ENCODE measurements at places on chromosomes 3 and 15.

DNA sequence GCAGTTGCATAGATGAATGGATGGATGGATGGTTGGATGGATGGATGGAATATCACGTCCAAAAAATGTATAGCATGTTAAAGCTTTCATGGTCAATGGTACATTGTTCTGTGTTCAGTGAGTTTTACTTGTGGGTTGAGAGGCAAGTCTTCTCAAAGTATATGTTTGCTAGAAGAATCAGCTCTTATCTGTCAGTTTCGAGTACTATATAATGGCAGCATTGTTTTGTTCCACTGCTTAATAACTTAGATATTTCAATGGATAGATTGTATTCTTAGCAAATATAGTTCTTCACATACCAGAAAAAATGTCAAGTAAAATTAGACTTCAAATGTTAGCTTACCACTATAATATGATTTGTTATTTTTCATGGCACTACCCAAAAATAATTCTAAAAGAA lies 100.9 kb upstream of the CDIN1 start:
- DNase-seq = no peak

- no peak for DNase-seq
Observed at GRCh38 chr15:70424937-70425411, 327.3 kb upstream of the TLE3 start.

GRCh38 chr3:141714671-141715070 lies 23.4 kb upstream of the RNF7 start:
- DNase-seq = no peak

- DNase-seq = no peak
Observed at GRCh38 chr3:184383033-184383740, 3.3 kb downstream of the CHRD start.

DNA sequence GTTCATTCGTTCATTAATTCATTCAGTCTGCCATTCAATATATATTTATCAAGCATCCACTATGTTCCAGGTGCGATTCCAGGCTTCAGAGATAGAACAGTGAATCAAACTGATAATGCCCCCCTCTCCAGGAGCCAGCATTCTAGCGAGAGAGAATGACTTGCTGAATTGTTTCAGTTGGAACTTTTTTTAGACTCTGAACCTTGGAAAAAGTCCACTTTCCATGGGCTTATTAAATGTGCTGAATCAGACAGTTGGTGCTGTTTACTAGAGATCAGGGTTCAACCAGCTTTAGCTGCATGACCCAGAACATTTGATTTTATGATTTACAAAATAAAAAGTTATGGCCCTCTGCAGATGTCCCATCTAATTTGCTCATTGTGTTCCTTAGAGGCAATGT lies 213.2 kb downstream of the THSD4 start:
- DNase-seq = no peak

DNA sequence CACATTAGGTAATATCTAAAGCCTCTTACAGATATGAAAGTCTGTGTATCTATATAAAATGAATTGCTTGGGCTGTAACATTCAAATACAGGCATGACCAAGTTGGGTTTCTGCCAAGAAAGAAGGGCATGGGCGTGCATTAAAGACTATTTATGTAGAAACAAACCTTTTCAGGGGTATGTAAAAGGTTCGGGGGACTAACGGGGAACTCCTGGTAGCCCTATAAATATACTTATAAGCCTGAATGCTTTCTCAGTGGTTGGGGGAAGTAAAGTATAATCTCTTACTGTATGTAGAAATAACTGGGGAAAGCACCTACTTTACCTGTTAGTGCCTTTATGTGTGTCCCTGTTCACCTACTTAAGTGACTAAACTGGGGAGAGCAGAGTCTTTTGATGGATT lies 154.5 kb upstream of the TBL1XR1 start:
- DNase-seq = peak; percentile 79

DNA sequence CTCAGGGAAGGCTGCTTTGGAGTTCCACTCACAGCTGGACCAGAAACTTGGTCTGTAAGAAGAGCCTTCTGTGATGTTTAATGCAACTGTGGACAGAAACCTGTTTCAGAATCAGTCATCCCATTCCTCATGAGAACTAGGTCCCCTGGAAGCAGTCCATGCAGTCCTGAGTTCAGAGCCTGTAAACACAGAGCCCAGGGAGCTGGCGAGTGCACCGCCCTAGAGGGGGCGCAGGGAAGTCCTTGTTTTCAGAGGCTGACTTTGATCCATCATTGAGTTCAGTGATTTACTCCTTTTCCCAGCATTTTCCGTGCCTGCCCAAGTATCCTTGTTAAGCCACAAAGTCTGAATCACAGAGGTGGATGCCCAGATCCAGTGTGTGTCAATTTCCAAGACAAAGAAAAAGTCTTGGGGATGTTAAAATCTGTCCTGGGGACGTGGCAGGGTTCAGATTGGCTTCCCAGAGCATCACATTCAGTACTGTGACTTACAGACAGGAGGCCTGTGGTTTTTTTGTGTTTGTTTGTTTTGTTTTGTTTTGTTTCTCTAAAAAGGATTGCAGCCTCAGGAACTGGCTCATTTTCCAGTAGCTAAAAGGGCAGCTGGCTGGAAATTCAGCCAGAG lies 9.8 kb upstream of the TXNRD3 start:
- no peak for DNase-seq

DNA sequence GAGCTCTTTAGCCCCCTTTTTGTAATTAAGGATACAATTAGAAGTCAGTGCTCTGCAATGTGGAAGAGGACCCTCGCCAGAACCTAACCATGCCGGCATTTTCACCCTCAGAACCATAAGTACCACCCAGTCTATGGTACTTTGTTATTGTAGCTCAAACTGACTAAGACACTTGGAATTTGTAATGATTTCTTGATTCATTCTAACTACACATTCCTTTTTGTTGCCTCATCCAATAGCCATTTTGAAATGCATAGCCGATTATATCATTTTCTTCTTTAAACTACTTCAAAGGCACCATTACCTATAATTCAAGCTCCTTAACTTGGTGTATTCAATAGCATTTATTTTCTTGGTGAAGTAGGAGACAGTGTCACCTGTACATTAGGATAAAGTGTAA lies 61.4 kb downstream of the GLB1 start:
- no peak for DNase-seq

GRCh38 chr3:152058856-152059255 lies 185.4 kb downstream of the SUCNR1 start:
- no peak for DNase-seq

DNA sequence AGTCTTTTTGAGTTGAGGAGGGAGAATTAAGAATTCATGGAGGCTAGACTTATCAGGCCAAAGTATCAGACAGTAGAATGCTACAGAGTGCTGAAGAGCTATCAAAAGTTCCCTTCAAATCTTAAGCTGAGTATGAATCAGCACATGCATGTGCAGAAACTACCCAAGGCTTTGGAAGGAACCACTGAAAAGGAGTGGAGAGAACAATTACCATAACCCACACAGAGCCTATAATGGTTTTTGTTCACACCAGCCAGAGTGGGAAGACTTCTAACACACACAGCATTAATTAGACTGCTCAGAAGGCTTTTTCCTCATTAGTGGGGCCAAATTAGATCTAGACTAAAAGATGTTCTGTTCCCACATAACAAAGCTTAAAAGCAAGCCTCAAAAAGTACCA lies 83.7 kb upstream of the SLC6A11 start:
- no peak for DNase-seq

GRCh38 chr15:76575679-76576078 lies 239.1 kb downstream of the ISL2 start:
- no peak for DNase-seq

- DNase-seq = no peak
Observed at GRCh38 chr15:48411971-48412591, 80.9 kb downstream of the DUT start.

DNA sequence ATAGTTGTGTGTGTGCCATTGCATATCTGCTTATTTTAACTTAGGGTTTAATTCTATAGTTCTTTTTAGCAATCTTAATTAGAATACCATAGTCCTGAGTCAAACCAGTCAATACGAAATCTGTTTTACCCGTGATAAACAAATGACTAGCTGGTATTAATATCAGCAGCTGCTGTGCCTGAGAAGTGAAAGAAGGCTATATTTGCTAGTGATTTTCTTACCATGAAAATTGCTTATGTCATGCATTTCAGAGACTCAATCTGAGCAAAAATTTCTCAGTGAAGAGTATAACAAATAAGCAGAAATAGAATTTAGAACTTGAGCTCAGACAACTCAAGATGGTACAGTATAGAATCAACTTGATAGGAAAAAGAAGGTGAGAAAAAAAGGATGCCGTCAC lies 820.4 kb downstream of the NAALADL2 start:
- no peak for DNase-seq

DNA sequence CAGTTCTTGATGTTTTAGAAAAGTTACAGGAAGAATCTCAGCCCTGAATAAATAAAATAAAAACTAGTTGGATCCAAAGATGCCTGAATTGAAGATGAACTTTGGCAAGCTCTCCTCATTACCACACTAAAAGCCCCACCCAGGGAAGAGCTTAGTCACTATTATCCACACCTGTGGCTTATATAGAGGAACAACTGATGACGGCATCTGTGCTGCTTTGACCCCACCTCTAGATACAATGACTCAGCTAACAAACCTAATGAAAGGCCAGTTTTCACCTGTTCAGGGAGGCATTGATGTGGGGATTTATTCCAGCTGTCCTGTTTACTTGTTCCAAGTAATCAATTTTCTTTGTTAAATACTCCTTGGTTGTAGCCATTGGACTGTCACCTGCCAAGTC lies 604.7 kb upstream of the EPHA6 start:
- DNase-seq = no peak

DNA sequence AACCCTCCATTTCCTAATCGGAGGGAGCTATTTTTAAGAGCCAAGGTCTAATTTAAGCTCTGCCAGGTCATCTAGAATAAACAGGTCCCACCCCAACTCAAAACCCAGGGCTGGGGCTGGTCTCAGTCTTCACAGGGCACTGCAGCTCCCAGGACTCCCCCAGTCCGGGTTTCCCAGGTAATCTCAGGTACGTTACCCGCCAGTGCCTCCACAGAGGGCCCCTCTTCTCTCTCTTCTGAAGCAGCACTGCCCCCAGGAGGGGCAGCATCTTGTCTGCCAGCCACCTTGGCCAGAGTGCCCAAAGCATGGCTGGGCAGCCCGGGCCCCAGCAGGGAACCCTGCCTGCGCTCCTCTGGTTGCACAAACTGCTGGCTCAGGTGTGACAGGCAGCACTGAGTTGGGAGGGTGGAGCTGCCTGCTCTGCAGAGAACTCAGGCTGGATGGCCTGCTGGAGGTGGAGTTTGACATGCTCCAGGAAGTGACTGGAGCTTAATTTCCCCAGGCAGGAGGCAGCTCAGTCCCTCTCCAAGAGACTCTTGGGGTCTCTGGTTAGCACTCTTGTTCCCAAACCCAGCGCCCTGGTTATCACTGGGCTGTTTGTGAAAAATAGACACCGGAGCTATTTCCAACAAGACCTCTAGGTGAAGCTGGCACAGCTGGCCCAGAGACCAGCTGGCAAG lies at the start of gene PLA2G4F:
PLA2G4F (minus strand) TSS at position 394 of the 680 bp plus-strand sequence; CDS start at position 307, 87 bp downstream.
- no peak for DNase-seq

DNA sequence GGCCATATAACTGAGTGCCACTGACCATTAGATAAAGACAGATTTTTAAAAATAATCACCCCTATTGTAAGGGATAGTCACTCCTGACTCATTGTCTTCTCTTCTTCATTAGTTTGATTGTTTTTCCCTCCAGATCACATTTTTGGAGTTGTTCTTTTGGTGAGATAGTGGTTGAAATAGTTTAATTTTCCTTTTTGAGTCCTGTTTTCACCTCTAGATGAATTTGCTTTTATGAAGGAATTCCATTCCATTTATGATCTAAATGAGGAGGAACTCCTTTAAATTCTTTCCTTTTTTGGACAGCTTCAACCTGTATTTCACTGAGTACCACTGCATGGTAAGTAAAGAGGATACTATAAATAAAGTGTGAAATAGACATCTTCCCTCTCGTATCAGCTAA lies 112.4 kb downstream of the GREM1 start:
- DNase-seq = no peak

DNA sequence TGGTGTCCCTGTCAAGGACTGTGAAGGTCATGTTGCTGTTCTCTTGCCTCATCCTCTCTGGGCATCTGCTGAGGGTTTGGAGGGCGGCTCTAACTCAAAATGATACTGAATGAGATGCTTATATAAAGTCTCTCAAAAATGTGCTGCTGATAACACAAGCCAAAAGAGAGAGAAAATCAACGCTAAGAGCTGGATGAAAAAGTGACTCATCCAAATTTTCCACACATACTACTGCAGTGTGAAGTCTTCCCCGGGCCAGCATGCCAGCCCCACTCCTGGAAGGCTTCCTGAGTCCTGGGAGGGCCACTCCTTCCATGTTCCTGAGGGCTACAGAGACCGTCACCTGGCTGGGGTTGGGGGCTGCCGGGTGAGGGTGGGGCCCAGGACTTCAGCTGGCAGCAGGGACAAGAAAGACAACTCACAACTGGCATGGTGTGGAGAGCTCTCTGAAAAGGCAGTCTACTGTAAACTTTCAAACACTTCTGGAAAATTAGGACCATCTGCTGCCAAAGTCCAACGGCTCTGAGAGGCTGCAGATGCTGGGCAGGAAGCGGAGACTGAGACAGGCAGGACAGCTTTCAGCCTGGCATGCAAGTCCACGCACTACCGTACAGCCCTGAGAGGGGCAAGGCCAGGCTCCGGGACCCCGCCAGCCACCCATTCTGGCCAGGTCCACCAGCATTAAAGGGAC lies 200.3 kb downstream of the ADAMTS17 start:
- DNase-seq = no peak

- no peak for DNase-seq
Observed at GRCh38 chr3:188667926-188668325, 503.8 kb upstream of the TPRG1 start.

GRCh38 chr15:22908830-22909229 lies 70.4 kb downstream of the NIPA2 start:
- DNase-seq = no peak

DNA sequence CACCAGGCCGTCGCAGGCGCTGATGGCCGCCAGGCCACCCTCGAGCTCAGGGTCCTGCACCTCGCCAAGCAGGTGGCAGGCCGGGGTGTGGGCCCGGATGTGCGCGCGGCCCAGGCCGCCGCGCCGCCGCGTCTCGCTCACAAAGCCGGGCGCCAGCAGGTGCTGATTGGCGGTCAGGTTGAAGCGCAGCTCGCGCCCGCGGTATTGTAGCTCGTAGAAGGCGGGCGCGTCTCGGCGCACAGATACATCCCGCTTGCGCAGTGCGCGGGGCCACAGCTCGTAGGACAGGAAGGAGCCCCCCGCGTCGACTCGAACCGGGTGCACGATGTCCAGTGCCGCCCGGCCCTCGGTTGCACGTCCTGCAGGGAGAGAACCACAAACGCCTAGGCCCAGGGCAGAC lies 11.1 kb downstream of the ADAMTS7 start:
- DNase-seq = no peak

- no peak for DNase-seq
Observed at GRCh38 chr15:63586790-63587189, 10.4 kb upstream of the FBXL22 start.

GRCh38 chr3:32120471-32120870 lies 14.1 kb downstream of the GPD1L start:
- no peak for DNase-seq

Data from germinal center (tissue), 1 donor.